Dorsolateral prefrontal cortex (tissue), 122 donors: ENCODE measurements at places on chromosomes 2 and 18.

DNA sequence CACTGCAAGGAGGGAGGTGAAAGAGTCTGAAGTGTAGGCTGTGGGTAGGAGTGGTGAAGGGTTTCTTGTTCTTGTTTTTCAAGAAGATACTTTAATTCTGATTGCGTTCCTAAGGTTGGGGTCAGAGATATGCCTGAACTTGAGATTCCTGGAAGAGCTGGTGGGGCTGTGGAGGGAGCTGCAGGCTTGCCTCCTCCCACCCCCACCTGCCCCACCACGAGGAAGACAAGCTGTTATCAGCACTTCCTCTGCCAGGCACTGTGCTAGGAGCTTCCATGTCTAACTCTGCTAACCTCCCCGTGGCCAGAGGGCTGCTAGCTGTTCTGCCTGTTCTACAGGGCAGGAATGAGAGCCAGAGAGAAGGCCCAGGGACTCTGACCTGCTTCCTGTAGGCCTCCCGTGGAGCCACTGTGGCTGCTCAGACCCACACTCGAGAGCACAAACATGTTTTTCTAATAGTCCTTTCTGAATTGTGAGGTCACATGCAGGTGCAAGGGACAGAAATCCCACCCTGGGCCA is 13.7 kb downstream of the ANKRD23 start:
- DNase-seq = no peak

GRCh38 chr2:241656190-241656741 is 18.8 kb downstream of the ATG4B start:
- DNase-seq = no peak

GRCh38 chr2:174673876-174674275 is 76.3 kb upstream of the WIPF1 start:
- DNase-seq = no peak

DNA sequence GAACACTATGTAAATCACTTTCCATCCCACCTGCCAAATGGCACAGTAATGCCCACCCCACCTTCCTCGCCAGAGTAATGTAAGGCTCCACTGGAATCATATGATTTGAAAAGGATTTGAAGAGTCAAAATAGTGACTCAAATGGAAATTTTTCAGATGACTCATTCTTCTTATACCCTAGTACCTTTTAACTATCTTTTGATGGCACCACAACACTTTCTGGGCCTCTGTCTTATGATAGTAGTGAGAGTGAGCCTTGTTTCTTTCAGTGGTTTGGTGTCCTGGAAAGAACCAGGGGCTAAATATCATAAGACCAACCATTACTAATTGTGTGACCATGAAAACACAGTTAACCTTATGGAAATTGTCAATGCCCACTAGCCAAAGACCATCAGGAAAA is 235.4 kb upstream of the SLC14A2 start:
- DNase-seq = no peak

DNA sequence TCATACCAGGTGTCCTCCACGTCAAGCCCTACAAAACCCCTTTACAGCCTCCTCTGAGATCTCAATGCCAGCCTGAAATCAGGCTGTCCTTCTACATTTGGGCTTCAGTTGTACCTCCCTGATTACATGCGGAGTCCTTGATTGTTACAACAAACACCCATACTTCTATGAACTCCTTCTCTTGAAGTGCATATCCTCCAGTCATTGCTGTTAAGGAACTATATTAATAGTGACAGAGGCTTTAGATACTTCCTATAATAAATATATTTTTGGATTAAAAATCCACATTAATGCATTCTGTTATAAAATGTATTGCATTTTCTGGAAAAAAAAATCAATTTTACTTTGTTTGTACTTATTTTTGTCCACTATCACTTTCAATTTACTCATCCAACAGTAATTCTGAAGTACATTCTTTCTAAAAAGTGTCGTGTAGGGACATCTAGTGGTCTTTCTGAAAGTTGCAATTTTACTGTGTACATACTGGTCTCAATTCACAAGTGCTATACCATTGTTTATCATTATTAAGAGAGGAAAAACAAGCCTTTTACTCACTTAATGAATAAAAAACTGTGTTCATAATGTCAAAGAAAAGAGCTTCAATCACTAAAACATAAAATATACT is 316.4 kb downstream of the DSEL start:
- DNase-seq = no peak

DNA sequence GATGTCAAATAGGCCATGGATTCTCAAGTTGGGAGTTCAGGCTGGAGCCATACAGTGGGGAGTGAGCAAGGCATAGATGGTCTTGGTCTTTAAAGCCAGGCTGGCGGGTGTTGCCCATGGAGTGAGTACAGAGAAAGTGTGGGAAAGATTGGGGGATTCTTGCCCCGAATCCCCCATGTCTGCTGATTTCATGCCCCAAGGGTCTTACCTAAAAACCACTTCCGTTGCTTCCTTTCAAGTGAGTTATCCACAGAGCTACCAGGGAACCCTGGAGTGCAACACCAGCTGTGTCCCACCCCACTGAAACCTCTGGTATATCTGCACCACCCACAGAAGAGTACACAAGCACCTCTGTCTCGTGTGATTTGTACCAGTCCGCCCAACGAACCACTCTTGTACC is 31.4 kb downstream of the FHOD3 start:
- no peak for DNase-seq

DNA sequence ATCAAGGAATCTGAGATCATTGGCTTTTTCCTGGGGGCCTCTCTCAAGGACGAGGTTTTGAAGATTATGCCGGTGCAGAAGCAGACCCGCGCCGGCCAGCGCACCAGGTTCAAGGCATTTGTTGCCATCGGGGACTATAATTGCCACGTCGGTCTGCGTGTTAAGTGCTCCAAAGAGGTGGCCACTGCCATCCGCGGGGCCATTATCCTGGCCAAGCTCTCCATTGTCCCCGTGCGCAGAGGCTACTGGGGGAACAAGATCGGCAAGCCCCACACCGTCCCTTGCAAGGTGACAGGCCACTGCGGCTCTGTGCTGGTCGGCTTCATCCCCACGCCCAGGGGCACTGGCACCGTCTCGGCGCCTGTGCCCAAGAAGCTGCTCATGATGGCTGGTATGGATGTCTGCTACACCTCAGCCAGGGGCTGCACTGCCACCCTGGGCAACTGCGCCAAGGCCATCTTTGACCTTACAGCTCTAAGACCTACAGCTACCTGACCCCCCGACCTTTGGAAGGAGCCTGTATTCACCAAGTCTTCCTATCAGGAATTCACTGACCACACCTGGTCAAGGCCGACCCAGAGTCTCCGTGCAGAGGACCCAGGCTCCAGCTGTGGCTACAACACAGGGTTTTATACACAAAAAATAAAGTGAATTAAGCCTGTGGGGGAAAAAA is 141.8 kb downstream of the SOCS6 start:
- DNase-seq = no peak

GRCh38 chr2:236657801-236658200 is 88.2 kb downstream of the ACKR3 start:
- DNase-seq = no peak

GRCh38 chr2:147181351-147182029 is 663.3 kb upstream of the ACVR2A start:
- DNase-seq = no peak

GRCh38 chr2:233290051-233290845 is 17.4 kb upstream of the SAG start:
- DNase-seq = no peak

- peak; percentile 64 for DNase-seq
Observed at GRCh38 chr2:217903859-217904613, 98.8 kb downstream of the TNS1 start.

- DNase-seq = no peak
Observed at GRCh38 chr2:171320208-171320621, 113.6 kb downstream of the METTL8 start.

GRCh38 chr2:45210462-45211195 is 201.4 kb upstream of the SIX2 start:
- DNase-seq = no peak

- DNase-seq = no peak
Observed at GRCh38 chr2:234191819-234192407, 141.4 kb downstream of the SPP2 start.

DNA sequence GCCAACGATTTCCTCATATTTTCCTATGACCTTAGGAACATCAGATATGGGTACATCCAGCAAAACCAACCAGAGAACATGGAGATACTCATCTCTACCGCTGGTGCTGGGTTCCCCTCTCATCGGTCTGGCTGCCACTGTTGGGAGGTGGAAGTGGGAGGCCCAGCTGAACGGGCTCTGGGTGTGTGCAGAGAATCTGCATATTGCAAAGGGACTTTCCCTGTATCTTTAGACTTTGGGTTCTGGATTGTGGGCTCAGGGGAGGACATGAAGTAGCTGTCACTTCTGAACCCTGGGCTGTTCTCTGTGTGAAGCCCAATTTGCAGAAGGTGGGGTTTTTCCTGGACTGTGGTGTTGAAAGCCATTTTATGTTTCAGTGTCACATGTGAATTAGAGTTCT is 30.0 kb downstream of the RAPGEF4 start:
- DNase-seq = no peak

- DNase-seq = no peak
Observed at GRCh38 chr2:208466920-208467298, 60.3 kb downstream of the PTH2R start.

- DNase-seq = no peak
Observed at GRCh38 chr2:15782009-15782751, 158.2 kb upstream of the MYCN start.

GRCh38 chr2:241941691-241942301 is 72.3 kb downstream of the RTP5 start:
- no peak for DNase-seq

DNA sequence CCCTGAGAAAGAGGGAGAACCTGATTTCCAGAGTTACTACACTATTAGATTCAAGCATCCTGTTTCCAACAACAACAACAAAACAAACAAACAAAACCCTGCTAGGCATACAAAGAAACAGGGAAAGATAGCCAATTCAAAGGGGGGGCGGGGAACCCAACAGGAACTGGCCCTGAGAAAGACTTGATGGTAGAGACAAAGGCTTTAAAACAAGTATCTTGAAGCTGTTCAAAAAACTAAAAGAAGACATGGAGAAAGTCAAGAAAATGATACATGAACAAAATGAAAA is 147.1 kb downstream of the THADA start:
- no peak for DNase-seq

GRCh38 chr2:143901185-143901842 is 618.6 kb downstream of the ZEB2 start:
- DNase-seq = no peak

DNA sequence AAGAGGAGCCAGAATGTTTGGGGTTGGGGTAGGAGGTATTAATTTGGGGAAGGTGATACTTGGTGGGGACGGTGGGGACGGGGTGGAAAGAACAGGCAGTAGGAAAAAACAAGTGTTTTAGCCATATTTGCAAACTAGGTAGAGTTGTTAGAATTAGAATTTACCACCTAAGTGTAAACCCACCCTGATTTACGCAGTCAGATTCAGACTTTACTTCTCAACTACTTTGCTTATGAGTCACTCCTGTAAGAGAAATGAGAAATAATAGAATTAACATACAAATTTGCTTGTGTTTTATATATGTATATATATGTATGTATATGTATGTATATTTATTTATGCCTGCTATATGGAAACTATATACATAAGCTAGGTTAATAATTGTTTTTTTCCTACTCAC is 1168.2 kb upstream of the ZEB2 start:
- DNase-seq = no peak

- DNase-seq = no peak
Observed at GRCh38 chr2:98355881-98356280, 9.6 kb downstream of the CNGA3 start.

GRCh38 chr2:20425371-20425881 is 21.4 kb upstream of the RHOB start:
- DNase-seq = no peak

GRCh38 chr2:48874282-48874681 is 118.8 kb upstream of the LHCGR start:
- DNase-seq = no peak

DNA sequence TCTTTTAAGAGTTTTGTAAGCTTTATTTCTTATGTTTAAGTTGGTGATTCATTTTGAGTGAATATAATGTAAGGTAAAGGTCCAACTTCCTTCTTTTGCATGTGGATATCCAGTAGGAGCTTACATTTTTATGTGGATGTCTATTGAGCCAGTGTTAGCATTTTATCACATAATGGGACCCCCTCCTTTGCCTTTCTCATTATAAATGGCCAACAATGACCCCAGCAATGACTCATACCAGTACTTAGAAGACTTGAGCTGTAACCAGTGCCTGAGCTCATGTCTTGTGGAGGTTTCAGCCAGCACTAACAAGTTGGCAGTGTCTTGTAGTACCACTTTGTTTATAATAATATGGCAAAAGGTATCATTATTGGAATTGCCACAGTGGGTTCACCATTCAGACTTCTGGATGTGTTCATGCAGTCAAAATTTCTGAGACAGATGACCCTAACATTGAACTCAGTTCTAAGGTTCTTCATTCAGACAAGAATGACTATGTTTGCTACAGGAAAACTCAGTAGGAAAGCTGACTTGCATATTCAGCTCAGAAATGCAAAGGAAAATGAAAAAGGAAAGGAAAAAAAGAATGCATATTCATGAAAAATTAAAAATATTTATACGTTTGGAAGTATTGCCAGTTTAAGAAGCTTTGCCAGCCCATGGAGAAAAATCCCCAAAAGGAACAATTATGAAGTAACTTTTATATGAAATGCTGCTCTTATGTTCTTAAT is 41.0 kb downstream of the CDKL4 start:
- no peak for DNase-seq

DNA sequence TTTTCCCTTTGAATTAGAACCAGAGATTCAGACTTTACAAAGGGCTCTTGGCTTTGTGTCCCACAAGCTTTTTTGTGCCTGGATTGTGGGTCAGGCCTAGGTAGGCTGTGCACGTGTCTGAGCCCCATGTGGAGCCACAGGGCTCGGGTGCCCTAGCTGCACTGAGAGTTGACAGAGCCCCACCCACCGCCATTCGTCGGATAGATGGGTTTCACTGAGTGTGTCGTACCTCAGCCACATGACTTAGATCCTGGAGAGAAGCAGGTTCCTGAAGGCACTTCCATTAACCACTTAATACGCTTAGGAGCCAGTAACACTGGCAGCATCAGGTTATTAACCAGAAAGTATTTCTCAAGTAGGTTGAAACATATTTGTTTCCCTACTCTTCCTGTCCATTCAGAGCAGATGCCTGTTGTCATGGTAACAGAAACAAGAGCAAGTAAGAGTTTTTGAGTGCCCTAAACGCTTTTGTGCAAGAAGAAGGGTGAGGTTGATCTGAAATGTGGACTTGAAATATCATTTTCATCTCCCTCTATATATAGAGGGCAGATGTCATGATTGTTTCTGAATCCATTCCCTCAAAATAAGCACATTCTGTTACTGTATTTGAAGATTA is 30.0 kb downstream of the ADCYAP1 start:
- DNase-seq = no peak

- DNase-seq = no peak
Observed at GRCh38 chr2:135276525-135276924, 224.4 kb downstream of the RAB3GAP1 start.
